ENCODE measurements at places on chromosomes 4 and X.

GRCh38 chr4:184294606-184295133 is 77.0 kb upstream of the ENPP6 start:
- DNase-seq, result no peak

DNA sequence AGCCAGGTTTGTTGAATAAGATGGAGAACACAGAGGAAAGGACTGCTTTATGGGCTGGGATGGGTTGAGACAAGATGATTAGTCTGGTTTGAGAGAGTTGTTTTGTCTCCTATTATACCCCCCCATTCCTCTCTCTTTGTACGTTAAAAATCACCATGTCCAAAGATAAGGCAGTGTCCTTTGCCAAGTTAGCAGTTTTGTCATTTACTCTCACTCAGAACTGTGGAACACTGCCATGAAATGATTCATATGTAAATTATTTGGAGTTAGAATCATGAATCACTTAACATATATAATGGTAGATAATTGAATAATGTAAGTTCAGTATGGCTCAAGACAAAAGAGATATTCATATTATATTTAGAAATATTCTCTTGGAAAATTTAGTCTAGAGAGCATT is 151.3 kb downstream of the DCLK2 start:
- DNase-seq, result no peak

DNA sequence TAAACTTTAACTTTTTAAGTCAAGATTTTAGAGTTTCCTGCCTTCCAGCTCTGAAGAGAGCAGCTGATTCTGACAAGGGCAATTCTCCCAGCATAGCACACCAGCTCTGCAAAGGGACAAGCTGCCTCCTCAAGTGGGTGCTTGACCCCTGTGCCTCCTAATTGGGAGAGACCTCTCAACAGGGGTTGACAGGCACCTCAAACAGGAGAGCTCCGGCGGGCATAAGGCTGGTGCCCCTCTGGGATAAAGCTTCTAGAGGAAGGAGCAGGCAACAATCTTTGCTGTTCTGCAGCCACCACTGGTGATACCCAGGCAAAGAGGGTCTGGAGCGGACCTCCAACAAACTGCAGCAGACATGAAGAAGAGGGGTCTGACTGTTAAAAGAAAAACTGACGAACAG is 872.9 kb upstream of the PCDH10 start:
- no peak for DNase-seq

DNA sequence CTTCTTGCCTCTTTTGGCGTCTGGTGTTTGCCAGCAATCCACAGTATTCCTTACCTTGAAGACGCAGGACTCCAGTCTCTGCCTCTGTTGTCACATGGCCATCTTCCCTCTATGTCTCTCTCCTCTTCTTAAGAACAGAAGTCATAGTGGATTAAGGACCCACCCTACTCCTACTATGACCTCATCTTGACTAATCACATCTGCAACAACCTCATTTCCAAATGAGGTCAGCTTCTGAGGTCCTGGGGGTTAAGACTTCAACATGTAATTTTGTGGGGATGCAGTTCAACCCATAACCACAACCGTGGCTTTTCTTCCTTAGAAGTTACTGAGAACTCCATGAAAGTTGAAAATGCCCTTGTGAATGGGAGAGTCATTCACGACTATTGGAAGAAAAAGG is 23.3 kb downstream of the TLR8 start:
- DNase-seq, result no peak

- no peak for DNase-seq
These were observed 48.1 kb downstream of the ABCB7 start for GRCh38 chrX:75107863-75108509.

- no peak for DNase-seq
These were observed 69.4 kb upstream of the ZNF518B start for GRCh38 chr4:10526429-10527222.

DNA sequence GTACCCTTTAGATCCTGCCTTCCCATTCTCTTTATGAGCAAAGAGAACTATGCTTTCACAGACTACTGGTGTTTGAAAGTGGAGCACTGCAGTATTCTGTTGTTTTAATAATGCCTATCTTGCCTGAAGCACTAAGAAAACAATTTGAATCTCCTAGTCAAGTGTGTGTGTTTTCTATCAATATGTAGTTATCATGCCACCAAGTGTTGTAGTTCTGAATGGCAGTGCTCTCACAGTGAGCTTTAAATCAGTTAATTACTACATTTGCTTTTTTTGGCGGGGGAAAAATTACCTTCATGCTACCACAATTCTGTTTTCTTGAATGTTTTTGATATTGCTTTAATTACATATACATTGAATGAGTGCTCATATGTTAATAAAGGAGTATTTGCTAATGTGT is 143.6 kb upstream of the FAM47A start:
- DNase-seq, result no peak

DNA sequence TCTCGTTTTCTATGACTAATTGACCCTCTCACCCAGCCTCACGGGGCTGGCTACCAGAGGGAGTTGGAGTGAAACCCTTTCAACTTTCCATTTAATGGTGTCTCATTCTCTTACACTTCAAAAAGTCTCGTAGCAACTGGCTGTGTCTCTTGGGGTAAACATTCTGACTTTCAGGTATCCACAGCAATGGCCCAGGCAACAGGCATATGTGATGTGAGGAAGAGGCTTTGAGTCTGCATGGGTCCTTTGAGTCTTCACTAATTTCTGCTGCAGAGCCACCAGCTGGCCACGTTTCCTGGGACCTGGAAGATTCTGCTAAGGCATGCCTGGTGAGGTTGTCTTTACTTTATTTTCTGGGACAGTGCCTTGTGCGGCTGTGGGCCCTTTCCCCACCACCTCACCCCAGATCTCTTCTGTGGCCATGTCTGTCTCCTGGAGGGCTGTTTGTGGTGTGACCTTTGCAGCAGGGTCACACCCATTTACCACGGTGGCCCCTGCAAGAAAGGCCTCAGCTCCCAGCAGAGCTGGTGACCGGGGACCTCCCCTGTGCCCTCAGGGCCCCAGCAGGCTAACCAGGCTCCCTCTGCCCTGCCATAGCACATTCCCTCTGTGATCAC is 112.5 kb upstream of the FRG1 start:
- no peak for DNase-seq

All from B cell (primary cell).